ENCODE measurements at places on chromosomes 13 and 19.

- no peak for DNase-seq
Observed at GRCh38 chr13:95224064-95224463, 77.2 kb downstream of the ABCC4 start.

DNA sequence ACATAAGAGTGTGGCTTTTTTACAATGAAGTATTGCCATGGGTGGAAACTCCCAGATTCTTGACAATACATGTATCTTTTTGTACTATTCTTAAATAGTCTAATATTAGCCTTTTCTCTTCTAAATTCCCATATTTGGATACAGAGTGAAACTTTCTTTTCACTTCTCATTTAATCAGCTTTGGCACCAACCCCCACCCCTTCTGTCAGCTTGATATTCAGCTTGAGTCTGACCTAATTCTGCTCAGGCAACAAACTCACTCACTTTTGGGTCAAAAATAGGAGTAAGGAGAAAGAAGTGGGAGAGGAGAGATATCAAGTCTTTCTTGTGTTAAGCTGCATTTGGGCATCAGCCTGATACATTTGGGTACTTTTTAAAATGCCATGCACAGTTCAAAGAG, 397.5 kb downstream of the COG6 start:
- DNase-seq = no peak

DNA sequence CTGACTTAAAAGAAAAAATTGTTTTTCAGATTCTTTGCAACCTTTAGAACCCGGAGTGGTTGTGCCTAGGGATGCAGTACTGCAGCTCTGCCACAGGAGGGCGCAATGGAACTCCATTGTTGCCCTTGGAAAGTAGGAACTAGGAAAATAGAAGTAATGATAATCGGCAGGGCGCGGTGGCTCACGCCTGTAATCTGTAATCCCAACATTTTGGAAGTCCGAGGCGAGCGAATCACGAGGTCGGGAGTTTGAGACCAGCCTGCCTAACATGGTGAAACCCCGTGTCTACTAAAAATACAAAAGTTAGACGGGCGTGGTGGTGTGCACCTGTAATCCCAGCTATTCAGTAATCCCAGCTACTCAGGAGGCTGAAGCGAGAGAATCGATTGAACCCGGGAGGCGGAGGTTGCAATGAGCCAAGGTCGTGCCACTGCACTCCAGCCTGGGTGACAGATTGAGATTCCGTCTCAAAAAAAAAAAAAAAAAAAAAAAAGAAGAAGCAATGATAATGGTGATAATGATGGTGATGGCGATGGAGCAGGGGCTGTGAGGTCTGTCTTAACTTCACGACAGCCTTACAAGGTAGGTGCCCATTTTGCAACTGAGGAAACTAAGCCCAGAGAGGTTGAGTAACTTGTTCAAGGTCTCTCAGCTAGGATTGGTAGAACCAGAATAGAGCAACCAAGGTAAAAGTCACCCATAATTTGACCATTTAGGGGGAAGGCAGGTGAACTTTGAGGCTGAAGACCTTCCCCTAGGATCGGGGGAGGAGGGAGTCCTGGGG, 5.5 kb upstream of the ADAMTS10 start:
- DNase-seq = no peak

DNA sequence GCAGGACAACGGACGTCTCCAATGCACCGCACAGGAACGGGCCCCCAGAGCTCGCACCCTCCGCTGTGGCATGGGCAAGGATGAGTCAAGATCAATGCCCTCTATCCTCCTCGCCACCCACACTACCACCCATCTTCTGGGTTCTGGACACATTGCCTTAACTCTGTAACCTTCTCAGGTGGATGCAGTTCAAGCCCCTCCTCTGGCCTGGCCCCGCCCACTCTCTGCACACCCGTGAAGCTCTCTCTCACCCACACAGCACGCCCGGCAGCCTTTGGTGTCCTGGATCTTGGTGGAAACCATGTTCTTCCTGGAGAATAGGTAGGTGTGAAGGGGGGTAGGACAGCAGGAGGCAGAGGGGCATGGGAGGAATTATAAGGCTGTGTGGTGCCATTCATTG, 20.7 kb downstream of the MAP4K1 start:
- DNase-seq = no peak

DNA sequence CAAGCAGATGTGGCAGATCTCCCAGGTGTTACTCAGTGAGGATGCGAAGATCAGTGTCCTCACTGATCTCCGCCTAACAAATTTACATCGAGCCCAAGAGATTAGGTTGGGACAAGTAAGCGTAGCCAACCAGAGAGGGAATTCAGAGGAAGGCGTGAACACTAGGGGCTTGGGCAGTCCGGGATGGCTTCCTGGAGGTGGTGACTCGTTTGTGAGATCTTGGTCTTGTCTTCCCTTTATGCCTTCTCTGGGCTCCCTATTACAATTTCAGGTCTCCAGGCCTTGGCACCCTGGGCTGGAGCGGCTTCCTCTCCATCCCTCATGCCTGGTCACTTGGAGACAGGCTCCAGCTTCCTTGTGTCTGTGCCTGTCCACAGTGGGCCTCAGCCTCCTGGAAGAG, 6.2 kb downstream of the SF3A2 start:
- no peak for DNase-seq

- DNase-seq = no peak
Observed at GRCh38 chr19:4016486-4016885, 8.9 kb downstream of the PIAS4 start.

DNA sequence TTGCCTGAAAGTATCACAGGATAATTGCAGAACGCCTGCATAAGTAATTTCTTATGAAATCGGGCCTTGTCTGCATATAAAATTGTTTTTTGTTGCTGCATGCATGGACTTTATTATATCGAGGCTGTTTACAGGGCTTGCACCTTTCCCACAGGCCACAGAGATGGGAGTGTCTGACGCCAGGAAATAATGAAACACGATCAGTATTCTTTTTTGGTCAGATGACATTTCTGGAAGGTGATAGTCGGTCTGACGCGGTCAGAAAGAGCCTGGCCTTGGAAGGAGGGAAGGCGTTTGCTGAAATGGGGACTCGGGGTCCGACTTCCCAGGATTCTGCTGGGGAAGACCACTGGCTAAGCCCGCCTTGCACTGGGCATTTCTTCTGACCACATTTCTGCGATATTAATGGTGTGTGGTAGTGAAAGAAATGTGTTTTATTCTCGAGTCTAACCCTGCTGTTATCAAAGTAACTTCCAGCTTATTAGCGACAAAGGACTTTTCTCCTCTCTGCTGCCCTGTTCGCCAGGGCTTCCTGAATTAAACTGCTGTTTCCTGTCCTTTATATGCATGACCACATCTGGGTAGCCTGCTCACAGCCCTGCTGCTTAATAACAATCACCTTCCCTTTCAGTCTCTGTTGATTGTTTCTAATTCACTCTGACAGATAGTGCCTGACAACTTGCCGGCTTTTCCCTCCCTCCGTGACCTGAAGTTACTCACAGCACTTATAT, 11.6 kb upstream of the ZNF536 start:
- DNase-seq = no peak

DNA sequence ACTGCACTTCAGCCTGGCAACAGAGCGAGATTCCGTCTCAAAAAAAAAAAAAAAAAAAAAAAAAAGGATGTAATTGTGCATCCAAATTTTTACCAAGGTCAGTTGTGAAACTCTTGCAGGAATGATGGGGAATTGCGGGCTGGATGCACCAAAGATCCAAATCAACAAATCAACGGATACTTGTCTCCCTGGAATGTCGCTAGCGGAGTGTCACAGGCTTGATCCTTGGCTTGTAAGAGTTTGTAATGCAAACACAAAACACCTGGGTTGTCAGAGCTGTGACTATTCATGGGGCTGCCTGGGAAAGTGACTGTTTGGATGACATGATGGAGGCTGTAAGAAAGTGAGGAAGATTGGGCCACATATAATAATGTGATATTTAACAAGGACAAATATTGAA, 4.2 kb downstream of the KANK3 start:
- no peak for DNase-seq

GRCh38 chr13:46134961-46135522, 30.2 kb upstream of the CPB2 start:
- no peak for DNase-seq

- no peak for DNase-seq
Observed at GRCh38 chr13:72544042-72544441, 183.4 kb downstream of the MZT1 start.

DNA sequence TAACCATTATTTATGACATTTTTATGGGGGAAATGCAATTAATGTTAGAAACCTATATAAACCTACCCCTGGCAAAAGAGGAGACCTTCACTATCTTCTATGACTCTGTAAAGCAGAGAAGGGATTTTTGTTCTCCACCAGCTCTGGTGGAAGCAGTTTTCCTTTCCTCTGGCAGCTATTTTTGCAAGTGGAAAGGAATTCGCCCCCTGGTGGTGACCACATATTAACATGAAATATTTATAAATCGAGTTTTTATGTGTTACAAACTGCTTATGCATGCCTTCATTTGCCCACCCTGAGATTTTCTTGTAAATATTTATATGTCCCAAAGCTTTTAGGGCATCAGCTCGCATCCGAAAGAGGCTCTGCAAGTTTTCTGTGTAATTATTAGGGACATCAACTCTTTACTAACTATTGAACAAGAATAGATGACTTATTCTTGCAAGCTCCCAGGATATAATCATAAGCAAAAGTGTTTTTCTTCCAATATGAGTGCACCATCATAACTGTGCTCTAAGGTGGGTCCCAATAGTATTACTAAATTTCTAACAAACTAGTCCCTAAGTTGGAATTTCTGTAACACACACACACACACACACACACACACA, 62.4 kb downstream of the SERTM1 start:
- DNase-seq = peak; percentile 37

- no peak for DNase-seq
Observed at GRCh38 chr13:42525035-42525504, 48.9 kb upstream of the TNFSF11 start.

DNA sequence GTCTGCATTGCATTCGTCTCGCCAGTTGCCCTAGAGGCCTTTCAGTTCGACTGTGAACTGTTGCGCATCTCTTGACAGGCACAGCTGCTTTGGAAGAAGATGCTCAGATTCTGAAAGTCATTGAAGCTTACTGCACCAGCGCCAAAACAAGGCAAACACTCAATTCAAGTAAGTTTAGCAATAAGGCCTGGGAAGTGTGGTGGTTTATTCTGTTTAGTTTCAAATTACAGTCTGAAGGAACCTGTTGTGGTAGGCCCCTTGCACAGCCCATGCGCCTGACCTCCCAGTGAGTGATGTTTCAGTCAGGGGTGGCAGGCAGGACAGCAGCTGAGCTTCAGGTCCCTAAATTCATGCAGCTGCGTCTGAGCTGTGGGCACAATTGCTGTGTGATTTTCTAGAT, 32.2 kb upstream of the TEX29 start:
- DNase-seq = no peak

DNA sequence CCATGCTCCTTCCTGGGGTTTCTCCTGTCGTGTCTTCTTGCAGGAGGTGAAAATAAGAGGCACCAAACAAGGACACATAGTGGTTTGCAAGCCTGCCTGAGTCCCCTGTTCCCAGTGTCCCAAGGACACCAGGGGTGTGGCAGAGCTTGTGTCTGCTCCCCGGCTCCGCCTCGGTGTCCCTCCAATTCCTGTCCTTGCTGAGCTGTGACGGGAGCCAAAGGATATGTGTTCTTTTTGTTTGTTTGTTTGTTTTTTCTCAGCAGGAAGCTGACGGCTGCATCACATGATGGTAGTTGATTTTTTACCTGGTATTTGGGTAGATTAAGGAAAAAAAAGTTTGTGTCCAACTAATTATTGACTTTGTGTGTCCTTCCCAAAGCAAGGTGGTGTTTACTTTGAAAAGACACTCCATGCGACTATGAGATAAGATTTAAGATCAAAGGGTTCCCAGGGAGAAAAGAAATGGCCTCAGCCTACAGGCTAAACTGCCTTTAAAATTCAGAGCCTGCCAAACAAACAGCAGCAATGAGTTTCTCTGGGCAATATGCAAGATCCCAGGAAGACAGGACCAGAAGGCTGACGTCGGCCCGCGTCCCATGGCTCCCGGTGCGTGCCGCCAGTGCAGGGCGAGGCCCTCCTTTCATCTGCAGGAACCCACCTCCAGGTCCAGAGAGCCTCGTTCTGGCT, 50.8 kb upstream of the XPO4 start:
- DNase-seq = no peak

DNA sequence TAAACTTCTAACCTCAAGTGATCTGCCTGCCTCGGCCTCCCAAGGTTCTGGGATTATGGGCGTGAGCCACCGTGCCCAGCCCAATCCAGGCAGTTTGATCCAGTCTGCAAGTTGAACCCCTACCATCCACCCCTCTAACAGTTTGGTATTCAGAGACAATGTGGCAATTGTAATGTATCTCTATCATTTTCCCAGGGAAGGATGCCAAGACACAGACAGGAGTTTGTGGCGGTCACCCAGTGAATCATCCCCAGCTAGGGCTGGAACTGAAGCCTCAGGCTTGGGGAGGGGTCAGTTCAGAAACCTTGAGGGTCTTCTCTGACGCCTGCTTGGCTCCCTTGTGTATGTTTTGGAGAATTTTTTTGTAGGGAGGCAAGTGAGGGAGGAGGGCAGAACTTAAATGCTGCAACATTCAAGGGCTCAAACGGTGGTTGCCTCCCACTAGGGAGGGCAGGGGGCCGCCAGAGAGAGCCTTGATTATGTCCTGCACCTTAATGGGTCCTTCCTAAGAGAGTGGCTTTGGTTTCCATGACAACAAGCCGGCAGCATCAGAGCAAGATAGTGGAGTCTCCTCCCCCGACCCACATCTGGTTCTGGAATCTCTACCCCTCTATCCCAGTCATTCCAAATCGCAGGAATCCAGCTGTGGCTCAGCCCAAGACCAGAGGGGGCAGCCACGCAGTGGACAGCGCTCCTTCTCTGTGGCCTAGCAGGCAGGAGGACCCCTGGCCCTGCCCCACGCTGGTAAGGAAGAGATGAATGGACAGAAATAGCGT, 14.9 kb upstream of the FEM1A start:
- no peak for DNase-seq

GRCh38 chr19:33143897-33144405, 12.0 kb downstream of the WDR88 start:
- DNase-seq = peak; percentile 6

DNA sequence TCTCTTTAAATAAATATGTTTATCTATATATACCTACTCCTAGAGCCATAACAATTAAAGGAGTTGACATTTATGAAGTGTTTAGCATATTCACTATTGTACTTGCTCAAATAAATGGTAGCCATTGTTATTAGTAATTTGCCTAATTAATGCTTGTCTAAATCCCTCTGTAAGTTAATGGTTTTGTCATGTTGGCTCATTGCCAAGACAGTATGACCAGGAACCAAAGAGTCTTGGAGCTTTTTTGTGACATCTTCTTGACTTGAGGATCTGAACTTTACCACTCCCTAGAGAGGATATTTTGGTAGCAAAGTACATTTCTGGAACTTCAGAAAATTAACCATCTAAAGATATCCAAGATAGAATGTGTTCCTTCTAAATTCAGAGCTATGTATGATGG, 15.5 kb downstream of the FRY start:
- no peak for DNase-seq

Measured in AG04450 (cell line).